H9 (cell line): ENCODE measurements at places on chromosomes 1 and 21. TPM values are rescaled to one million over a fixed set of nuclear protein-coding genes. Genes with fewer than 3 reads are reported as not detected.
A peak's percentile ranks its signal among the peaks of the same experiment; 100 is the strongest.

- H3K4me3 ChIP-seq, result no peak overlapping the region
- H3K27me3 ChIP-seq, result no peaks in the 10 kb centered on the region
- no peak overlapping the region for H3K27ac ChIP-seq
- no peak for DNase-seq
Measured at GRCh38 chr1:172500207-172500606, 32.7 kb upstream of the SUCO start.

Gene CHODL
- total RNA-seq, result 3.4 and 3.5 TPM in 2 replicates

Gene TRIM67
- total RNA-seq, result not detected in 2 replicates

Gene SAMSN1
- total RNA-seq, result 2.8 and 4.6 TPM in 2 replicates

GRCh38 chr1:46948629-46949416 is 7.5 kb upstream of the CYP4A11 start:
- no peak overlapping the region for H3K4me3 ChIP-seq
- peaks cover 2% of the 10 kb centered on the region; the same call in 2 of the 3 replicates for H3K36me3 ChIP-seq
- no peak overlapping the region for H3K27ac ChIP-seq

DNA sequence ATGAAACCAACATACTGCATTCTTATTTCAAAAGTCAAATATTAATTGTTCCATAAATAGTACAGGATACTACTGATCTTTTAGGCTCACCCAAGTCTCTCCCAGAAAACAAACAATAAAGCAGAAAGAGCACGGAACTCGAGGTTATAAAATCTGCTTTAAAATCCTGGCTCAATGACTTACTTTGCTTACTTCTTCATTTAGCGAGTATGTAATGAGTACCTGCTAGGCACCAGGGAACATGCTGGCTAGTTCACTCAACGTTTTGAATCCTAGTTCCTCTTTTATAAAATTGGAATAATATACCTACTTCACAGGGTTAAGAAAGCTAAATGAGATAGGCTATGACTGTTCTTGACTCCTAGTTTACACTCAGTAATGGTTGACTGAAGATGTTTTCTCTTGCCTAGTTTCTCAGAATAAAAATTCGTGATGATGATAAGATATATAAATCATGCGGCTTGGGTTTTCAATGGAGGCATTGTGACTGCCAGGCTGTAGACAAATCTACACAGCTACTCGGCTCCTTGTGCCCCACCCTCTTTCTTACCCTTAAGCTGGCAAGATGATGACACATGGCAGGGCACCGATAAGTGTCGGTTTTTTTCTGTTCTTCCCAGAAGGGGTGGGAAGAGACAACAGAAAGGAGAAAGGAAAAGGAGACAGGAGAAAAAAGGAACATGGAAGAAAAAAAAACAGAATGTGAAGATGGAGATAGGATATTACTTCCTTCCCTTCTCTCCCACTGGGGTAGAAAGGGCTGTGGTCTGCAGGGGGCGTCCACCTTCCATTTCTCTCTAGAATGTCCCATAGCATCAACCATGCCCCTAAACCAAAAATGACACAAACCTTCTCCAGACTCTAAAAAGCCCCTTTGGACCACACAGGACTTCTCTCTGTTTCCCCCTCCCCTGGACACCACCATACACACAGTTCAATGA is 507.1 kb downstream of the SMYD3 start:
- peaks cover 2% of the 10 kb centered on the region; the same call in 1 of the 2 replicates for H3K4me1 ChIP-seq
- no peak overlapping the region for H3K27ac ChIP-seq
- DNase-seq, result no peak
- no peaks in the 10 kb centered on the region for H3K27me3 ChIP-seq
- H3K4me3 ChIP-seq, result no peak overlapping the region
- H3K36me3 ChIP-seq, result peaks cover 3% of the 10 kb centered on the region; the same call in 1 of the 2 replicates

GRCh38 chr21:24023402-24023801 is 1583.9 kb downstream of the MRPL39 start:
- no peak for DNase-seq
- no peak overlapping the region for H3K4me3 ChIP-seq
- H3K36me3 ChIP-seq, result peaks cover 8% of the 10 kb centered on the region; the same call in 2 of the 3 replicates
- H3K27ac ChIP-seq, result no peak overlapping the region

GRCh38 chr1:63674238-63674864 is 81.1 kb downstream of the PGM1 start:
- no peak overlapping the region for H3K4me3 ChIP-seq
- no peaks in the 10 kb centered on the region for H3K27me3 ChIP-seq
- no peaks in the 10 kb centered on the region for H3K4me1 ChIP-seq
- H3K27ac ChIP-seq, result no peak overlapping the region
- peak; percentile 85 for DNase-seq
- H3K36me3 ChIP-seq, result peaks cover 10% of the 10 kb centered on the region

DNA sequence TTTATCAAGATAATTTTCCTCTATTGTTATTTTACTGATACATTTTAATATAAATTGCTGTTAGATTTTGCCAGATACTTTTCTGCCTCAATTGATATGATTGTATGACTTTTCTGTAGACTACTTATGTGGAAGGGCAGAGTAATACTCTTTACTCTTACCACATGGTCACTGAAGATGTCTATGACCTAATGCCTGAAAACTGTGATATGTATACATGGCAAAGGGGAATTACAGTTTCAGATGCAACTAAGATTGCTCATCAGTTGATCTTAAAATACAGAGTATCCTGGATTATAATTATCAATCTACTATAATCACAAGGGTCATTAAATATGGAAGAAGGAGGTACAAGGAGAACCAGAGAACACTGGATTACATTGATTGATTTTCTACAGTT is 1528.0 kb downstream of the BRINP3 start:
- H3K36me3 ChIP-seq, result no peaks in the 10 kb centered on the region
- H3K4me1 ChIP-seq, result no peaks in the 10 kb centered on the region
- H3K27me3 ChIP-seq, result no peaks in the 10 kb centered on the region
- DNase-seq, result no peak
- H3K27ac ChIP-seq, result no peak overlapping the region
- no peak overlapping the region for H3K4me3 ChIP-seq

Gene SCNM1
- total RNA-seq, result 54.1 and 60.5 TPM in 2 replicates

DNA sequence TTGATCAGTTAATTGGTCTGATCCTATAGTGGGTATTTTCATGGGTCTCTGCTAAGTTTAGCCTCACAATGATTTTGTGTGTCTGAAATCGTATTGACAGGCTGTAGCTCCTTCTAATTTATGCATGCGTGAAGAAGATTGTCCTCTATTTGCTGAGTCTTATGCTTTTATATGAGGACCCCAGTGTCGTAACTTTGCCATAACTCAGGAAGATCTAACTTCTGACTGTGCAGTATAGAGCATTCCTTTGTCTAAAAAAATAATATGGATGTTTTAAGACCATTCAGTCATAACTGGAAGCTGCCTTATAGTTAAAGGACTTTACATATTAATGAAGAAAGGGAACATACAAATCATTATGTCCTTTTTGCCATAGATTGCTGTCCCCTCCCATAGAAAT is 73.3 kb downstream of the CAMTA1 start:
- H3K4me3 ChIP-seq, result no peak overlapping the region
- H3K27me3 ChIP-seq, result no peaks in the 10 kb centered on the region
- H3K36me3 ChIP-seq, result peaks cover 15% of the 10 kb centered on the region
- H3K27ac ChIP-seq, result no peak overlapping the region

- H3K27me3 ChIP-seq, result no peaks in the 10 kb centered on the region
- no peaks in the 10 kb centered on the region for H3K4me1 ChIP-seq
- no peak for DNase-seq
- no peak overlapping the region for H3K4me3 ChIP-seq
Measured at GRCh38 chr1:19079541-19080472, 123.3 kb upstream of the IFFO2 start.

Gene PTAFR
- 1.8 and 1.9 TPM in 2 replicates for total RNA-seq

- no peak overlapping the region for H3K4me3 ChIP-seq
- no peak for DNase-seq
- H3K36me3 ChIP-seq, result peaks cover 2% of the 10 kb centered on the region; the same call in 1 of the 2 replicates
- no peaks in the 10 kb centered on the region for H3K27me3 ChIP-seq
- no peaks in the 10 kb centered on the region for H3K4me1 ChIP-seq
- no peak overlapping the region for H3K27ac ChIP-seq
Measured at GRCh38 chr1:59697150-59697800, 117.5 kb upstream of the HOOK1 start.

Gene MAN1C1
- total RNA-seq, result 9.3 and 9.9 TPM in 2 replicates

DNA sequence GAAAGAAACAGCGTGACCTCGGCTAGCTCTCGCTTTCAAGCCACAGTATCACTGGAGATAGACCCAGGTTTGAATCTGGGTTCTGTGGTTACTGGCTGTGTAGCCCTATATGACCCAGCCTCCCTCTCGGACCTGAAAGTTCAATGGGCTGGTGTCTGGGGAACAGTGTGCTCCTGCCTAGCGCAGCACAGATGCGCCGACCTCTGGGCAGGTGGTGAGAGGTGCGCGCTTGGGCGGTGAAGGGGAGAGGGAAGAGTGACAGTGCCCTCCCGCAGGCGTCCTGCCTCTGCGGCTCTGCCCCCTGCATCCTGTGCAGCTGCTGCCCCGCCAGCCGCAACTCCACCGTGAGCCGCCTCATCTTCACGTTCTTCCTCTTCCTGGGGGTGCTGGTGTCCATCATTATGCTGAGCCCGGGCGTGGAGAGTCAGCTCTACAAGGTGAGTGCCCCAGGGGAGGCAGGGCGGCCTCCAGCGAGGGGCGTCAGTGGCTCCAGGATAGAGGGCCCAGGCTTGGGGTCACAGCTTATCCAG is 10.5 kb downstream of the SERINC2 start:
- no peaks in the 10 kb centered on the region for H3K27me3 ChIP-seq
- no peak for DNase-seq
- no peak overlapping the region for H3K27ac ChIP-seq
- H3K4me3 ChIP-seq, result no peak overlapping the region
- no peaks in the 10 kb centered on the region; the same call in 1 of the 3 replicates for H3K36me3 ChIP-seq
- no peaks in the 10 kb centered on the region for H3K4me1 ChIP-seq

DNA sequence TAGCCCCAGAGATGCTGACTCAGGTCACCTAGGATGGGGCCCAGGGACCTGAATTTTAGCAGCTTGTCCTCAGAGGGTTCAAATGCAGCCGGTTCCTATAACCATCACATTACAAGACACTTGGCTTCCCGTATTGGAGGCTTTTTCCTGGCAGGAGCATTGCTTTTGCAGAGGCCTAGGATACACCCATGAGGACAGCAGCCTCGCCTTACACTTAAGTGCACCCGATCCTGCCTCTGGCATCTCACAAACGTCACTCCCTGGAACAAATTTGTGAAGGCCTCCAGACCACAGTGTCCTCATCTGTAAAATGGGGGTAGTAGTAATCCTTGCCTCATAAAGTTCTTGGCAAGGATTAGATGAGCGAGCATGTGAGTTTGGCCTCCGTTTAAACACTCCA is 130.0 kb downstream of the KAZN start:
- no peak overlapping the region for H3K4me3 ChIP-seq
- H3K27me3 ChIP-seq, result no peaks in the 10 kb centered on the region; the same call in 1 of the 2 replicates
- H3K27ac ChIP-seq, result no peak overlapping the region
- H3K4me1 ChIP-seq, result peaks cover 17% of the 10 kb centered on the region; the same call in 1 of the 2 replicates
- DNase-seq, result no peak

GRCh38 chr1:231103961-231104360 is 57.9 kb upstream of the TRIM67 start:
- no peaks in the 10 kb centered on the region for H3K36me3 ChIP-seq
- H3K27ac ChIP-seq, result no peak overlapping the region
- no peaks in the 10 kb centered on the region for H3K27me3 ChIP-seq
- H3K4me3 ChIP-seq, result no peak overlapping the region
- no peaks in the 10 kb centered on the region for H3K4me1 ChIP-seq
- DNase-seq, result no peak

DNA sequence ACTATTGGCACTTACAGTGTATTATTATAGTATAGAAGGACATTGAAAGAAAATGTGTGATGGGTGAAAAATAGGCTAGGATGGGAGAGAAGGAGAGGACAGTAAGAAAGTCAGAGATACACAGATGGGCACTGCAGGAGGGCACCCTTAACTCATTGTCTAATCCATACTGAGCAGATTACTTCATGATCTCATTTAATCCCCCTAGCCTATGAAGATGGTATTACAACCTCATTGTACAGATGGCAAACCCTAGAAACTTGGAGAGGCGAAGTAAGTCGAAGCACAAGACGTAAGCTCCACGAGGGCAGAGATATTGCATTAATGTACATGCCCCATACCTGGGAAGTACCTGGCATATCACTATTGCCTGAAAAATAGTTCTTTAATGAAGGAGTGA is 346.9 kb upstream of the DAB1 start:
- no peak for DNase-seq
- no peaks in the 10 kb centered on the region for H3K36me3 ChIP-seq
- no peak overlapping the region for H3K4me3 ChIP-seq
- H3K4me1 ChIP-seq, result no peaks in the 10 kb centered on the region; the same call in 1 of the 2 replicates
- no peak overlapping the region for H3K27ac ChIP-seq

Gene GSTM1
- total RNA-seq, result 19.5 and 20.7 TPM in 2 replicates

Gene VAV3
- total RNA-seq, result 4.5 and 5.1 TPM in 2 replicates

Gene SPATA21
- 0.07 TPM in 1 of 2 replicates, not detected in the other for total RNA-seq

GRCh38 chr1:70008660-70009059 is 196.7 kb downstream of the LRRC40 start:
- no peaks in the 10 kb centered on the region for H3K36me3 ChIP-seq
- no peak overlapping the region for H3K4me3 ChIP-seq
- H3K27ac ChIP-seq, result no peak overlapping the region
- no peaks in the 10 kb centered on the region for H3K4me1 ChIP-seq
- no peaks in the 10 kb centered on the region for H3K27me3 ChIP-seq
- DNase-seq, result no peak

DNA sequence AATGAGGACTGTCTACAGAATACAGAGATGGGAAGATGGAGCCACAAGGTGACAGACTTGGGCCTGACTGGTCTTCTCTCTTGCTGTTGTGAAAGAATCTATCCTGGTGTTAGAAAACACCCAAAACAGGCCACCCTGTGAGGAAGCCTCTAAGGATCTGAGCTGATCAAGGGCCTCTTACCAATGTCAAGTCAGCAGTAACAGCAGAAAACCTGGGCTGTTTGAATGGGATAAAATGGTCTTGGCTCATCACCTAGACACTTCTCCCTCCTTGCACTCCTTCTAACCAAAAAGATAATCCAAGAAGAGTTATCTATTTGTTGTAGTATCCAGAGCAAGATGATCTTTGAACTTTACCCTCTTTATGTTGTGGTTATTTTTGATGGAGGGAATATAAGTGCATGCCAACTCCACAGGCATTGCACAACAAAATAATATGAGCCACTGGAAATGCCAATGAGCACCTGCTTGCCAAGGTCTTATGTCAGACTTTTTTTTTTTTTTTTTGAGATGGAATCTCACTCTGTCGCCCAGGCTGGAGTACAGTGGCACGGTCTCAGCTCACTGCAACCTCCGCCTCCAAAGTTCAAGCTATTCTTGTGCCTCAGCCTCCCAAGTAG is 32.8 kb upstream of the ZNF281 start:
- H3K27ac ChIP-seq, result no peak overlapping the region
- H3K36me3 ChIP-seq, result peaks cover 20% of the 10 kb centered on the region
- H3K4me3 ChIP-seq, result no peak overlapping the region
- no peak for DNase-seq

DNA sequence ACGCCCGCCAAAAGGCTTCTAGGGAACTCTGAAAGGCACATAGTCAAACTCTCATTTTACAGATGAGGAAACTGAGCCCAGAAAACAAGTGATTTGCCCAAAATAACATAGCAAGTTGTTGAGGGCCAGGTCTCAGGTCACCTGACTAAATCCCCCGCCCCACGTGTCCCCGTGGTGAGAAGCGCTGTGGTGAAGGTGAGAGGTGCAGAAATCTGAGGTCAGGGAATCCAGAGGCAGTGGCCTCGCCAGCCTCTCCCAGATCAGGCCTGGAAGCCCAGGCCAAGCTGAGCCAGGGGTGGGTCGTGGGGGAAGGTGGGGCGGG is 5.1 kb downstream of the HDGF start:
- H3K4me3 ChIP-seq, result peak overlapping the region; percentile 82
- peaks cover 40% of the 10 kb centered on the region for H3K36me3 ChIP-seq
- H3K27ac ChIP-seq, result peak overlapping the region; percentile 96
- no peak for DNase-seq

Gene ERICH3
- total RNA-seq, result not detected in 2 replicates
